NCI-H2029 (cell line): ENCODE measurements at places on chromosomes 3 and 15.

DNA sequence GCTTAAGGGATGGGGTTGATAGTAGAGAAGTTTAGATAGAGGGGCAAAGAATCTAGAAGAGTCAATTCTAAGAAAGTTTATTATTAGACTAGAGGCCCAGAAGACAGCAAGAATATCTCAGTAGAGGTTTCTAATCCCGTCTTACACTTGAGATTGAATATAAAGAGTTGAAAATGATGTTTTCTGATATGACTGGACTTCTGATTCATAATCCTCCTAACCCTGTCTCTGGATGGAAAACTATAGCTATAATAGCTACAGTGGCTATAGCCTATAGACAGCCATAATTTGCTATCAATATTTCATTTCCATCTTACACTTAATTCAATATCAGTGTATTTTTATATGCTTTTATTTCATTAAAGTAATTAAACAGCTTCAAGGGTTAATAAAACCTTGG is 60.0 kb downstream of the GAP43 start:
- DNase-seq: no peak

- no peak for DNase-seq
These were observed 277.6 kb downstream of the THSD4 start for GRCh38 chr15:71392861-71393283.

- no peak for DNase-seq
These were observed 6.3 kb downstream of the TSEN2 start for GRCh38 chr3:12490547-12490946.

GRCh38 chr3:72702390-72702789 is 145.9 kb downstream of the SHQ1 start:
- DNase-seq: no peak

DNA sequence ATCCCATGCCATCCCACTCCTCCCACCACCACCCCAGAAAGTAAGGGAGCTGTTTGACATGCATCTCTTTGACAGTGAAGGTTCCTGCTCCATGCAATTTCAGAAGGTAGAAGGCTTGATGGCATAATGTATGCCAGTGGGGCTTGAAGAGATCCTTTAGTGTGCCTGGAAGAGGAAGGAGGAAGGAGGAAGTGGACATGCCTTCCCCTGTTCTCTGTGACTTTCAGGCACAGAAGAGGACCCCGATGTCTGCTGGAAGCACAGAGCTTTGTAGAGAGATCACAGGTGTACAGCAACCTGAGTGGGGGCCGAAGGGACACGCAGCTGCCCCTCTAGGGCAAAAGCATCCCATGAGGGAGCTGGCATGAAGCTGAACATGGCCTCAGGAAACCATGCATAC is 171.6 kb downstream of the CD47 start:
- no peak for DNase-seq

DNA sequence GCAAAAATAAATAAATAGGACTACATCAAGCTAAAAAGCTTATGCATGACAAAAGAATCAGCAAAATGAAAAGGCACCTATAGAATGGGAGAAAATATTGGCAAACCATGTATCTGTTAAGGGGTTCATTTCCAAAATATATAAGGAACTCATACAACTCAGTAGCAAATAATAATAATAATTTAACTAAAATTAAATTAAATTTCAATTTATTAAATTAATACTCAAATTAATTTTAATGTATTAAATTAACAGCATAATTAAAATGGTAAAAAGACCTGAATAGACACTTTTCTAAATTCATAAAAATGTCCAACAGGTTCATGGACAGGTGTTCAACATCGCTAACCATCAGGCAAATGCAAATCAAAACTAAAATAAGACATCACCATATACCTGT is 34.0 kb upstream of the THBS1 start:
- DNase-seq: no peak

DNA sequence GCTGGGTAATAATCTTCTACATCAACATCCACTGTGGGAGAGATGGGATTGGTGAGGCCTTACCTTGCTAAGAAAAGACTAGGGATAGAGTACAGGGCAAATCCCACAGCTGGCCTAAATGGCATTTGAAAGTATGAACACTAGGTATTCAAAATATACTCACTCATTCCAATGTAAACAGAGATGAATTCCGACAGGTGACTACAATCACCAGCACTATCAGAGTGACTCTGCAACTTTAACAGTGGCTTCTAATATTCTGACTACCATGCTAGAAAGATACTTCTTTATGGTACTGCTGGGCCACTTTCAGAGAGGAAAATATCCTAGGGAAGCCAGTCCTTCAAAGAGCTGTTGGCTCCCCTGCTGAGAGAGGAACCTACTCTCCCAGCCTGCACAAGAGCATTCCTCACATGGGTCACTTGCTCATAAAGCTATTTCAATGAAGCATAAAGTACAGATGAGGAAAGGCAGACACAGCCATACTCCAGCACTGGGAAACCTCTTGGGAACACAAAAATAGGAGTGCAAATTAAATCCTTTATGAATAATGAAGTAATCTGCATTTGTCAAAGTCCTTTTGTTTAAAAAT is 21.5 kb upstream of the MAN2C1 start:
- no peak for DNase-seq

DNA sequence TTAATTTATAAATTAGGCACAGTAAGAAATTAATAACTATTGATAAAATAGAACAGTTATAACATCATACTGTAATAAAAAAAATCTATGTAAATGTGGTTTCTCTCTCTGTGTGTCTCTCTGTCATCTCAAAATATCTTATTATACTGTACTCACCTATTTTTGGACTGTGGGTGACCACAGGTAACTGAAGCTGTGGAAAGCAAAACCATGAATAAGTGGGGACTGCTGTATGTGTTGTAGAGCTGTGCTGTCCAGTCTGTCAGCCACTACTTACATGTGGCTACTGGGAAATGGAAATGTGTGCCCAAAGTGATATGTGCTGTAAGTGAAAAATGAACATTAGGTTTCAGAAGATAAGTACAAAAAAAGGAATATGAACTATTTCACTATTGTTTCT is 145.5 kb downstream of the CNTN4 start:
- DNase-seq: no peak

- no peak for DNase-seq
These were observed 554.7 kb downstream of the FOXP1 start for GRCh38 chr3:71028802-71029201.

DNA sequence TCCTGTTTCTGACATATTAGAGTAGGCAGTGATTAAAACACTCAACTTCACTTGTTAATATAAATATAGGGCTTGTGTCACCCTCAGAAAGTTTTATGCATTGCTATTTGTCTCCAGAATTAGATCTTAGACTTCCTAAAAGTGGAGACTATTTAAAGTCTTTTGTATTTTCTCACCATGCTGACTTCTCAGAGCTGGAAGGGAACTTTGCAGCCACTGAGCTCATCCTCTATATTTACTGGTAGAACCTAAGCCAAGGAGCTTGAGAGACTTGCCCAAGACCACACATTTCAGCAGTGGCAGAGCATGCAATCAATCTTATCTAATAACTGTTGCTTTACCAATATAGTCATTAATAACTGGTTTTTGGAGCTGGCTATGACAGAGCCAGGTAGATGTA is 53.2 kb downstream of the STAC start:
- no peak for DNase-seq

DNA sequence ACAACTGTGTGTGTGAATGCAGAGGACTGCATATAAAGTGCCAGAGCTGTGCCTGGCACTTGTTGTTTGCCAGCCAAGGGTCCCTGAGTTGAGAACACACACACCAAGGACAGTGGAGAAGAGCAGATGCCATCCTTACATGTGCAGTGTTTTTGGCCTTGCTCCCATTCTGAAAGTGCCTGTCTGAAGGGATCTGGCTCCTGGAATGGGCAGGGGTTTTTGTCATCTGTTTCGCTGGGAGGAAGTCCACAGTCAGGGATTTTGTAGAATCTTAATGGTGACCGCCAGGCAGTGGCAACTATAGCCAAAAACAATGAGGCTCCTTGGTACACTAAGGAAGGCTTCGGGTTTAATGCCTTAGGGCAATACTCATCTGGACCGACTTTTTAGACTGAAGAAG is 63.7 kb downstream of the DUT start:
- DNase-seq: no peak

- DNase-seq: no peak
These were observed 9.0 kb downstream of the TGM4 start for GRCh38 chr3:44883213-44883955.

DNA sequence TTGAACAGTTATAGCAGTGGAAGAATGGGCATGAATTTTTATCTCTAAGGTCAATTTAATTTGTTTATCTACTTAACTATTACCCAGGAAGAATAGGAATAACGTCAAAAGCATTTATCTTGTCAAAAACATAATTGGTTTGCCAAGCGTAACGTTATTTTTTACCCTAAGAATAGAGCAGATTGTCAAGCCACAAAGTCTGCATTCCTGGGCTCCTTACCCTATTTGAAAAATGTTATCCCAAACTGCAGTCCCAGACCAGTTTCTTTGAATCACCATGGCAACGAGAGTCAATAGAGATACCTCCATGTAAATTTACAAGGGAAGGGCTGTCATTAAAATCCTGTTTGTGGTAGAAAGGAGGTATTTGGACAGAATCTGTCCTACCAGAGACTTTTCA is 61.1 kb downstream of the CPNE4 start:
- no peak for DNase-seq

DNA sequence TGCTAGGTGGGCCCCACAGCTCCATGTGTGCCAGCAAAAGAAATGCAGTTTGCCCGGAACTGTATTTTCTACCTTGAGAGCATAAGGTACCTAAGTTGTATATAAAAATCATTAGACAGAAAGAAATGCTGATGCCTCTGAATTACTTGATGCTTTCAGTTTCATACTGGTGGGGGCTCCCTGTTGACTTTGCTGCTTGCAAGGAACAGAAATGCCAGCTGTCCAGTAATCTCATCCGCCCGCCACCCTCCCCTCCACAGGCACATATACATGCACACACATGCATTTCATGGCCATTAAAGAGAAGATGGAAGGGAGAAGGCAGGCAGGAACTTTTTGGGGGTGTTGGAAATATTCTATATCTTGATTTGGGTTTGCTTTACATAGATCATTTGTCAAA is 38.4 kb downstream of the LIMD1 start:
- no peak for DNase-seq

DNA sequence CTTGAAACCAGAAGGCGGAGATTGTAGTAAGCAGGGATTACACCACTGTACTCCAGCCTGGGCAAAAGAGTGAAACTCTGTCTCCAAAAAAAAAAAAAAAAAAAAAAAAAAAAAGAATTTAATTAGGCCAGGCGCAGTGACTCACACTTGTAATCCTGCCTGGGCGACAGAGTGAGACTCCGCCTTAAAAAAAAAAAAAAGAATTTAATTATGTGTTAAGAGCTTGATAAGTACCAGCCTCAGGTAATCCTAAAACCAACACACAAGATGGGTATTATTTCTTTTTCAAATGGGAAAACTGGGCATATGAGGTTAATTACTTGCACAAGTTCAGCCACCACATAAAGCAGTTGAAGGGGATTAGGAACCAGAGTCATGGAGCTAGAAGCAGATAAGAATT is 49.0 kb downstream of the PBRM1 start:
- DNase-seq: peak; percentile 3

GRCh38 chr3:13324835-13325501 is 95.2 kb downstream of the NUP210 start:
- DNase-seq: no peak

- DNase-seq: no peak
These were observed 218.7 kb downstream of the KCNMB2 start for GRCh38 chr3:178754852-178755510.

DNA sequence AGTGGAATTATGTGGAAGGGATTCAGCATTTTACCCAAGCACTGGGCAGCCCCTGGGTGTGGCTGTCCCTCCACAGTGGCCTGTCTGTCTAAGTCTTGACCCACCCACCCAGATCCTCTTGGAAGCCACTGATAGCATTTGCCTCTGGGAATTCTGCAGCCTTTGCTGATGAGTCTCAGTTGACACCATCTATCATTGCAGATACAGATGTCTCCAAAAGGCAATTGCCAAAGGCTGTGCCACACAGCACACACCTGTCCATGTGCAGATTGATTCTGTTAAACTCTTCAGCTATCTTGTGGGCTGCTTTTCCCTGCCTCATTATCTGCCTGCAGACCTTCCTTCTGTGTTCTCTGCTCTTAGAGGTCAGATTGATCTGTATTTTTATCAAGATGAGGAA is 18.1 kb downstream of the CX3CR1 start:
- DNase-seq: no peak

- DNase-seq: no peak
These were observed 28.0 kb upstream of the ARNT2 start for GRCh38 chr15:80375968-80376891.

DNA sequence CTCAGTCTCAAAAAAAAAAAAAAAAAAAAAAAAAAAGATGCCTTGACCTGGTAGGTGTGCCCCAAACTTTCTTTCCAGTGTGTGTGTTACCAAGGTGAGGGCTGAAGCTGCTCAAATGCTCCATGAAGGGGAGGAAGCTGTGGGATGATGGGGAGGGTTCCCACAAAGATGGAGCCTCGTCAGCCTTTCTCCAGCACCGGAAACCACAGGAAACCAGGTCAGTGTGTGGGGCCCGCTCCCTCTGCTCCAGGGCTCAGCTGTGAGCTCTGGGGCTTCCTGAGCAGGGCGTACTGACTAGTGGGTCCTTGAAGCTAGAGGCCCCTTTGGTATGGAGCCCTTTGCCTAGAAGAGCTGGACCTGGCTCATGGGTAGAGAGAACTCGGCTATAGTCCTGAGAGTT is 681 bp upstream of the IL17RE start:
- no peak for DNase-seq

DNA sequence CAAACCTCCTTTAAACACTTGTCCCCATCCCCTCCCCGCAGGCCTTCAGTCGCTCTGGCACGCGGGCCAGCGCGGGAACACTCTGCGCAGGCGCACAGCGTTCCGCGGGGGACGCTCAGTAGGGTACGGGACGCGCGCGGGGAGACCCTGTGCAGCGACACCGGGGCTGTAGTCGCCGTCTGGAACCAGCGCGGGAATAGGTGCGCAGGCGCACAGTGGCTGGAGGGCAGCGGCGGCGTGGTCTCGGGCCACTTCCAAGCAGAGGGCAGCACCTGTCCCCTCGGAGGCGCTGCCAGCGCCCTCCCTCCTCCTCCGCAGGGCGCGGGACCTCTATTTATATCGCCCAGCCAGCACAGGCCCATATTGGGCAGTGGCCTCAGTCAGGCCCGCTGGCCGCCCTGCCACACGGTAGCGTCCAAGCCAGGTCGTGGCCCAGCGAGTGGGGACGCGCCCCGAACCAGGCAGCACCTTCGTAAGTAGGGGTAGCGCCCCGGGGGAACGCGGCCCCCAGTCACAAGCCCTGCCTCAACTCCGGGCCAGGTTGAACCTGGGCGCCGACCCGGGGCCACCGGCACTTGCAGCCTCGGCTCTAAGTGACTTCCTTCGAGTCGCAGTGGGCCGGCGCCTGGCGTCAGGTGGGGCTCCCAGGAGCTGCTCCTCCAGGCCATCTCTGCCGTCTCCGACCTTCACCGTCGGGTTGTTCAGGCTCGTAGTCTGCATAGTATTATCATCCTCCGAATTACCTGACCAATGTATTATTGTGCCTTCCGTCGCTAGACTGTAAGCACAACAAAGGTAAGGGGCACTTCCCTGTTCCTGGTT is at the start of gene KBTBD12:
TSS of gene KBTBD12 (plus strand) at position 118 of the 822 bp plus-strand sequence. CDS start 7,830 bp downstream, outside the sequence.
- DNase-seq: peak; percentile 64

- no peak for DNase-seq
These were observed 65.3 kb downstream of the OXNAD1 start for GRCh38 chr3:16330351-16330750.
